Mesendoderm (in vitro differentiated cells): ENCODE measurements at places on chromosomes 4 and X.

DNA sequence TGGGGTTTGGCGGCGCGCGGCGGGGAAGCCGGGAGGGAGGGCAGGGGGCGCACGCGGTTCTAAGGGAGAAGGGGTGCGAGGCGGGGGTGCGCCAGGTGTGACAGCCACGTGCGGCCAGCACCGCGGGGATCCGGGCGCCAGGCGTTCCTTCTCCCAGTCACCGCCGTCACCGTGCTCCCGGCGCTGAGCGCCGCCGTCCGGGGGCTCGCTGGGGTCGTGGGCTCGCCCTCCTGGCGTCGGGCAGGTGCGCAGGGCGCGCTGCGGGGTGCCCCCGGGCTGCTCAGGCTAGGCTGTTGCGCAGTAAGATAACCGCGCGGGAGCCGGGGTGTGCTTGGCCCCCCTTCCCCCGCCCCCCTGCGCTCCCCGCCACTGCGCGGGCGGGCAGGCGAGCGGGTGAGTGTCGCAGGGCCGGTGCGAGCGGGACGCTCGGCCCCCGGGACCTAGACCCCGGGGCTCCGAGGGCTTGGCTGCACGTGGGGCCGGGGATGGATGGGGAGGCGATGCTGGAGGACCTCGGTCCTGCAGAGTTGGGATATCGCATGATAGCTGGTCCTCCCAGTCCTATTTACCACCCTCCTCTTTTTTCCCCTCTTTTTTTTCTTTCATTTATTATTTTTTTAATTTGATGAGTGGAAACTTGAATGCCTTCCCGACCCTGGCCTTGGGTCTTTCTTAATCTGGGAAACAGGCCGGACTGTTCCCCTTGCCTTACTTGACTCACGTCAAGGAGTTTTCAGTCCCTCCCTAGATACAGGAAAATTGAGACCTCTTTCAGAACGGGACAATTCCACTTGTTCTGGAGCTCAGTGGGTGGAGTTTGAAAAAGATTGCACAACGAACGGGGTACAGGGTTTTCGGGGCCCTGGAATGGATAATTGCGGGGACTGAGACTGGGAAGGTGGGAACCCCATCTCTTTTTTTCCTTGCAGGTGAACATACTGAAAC, 797 bp downstream of the TXLNG start:
- no peak for DNase-seq

- no peak for DNase-seq
Observed at GRCh38 chr4:156252358-156252921, 298.8 kb upstream of the CTSO start.

DNA sequence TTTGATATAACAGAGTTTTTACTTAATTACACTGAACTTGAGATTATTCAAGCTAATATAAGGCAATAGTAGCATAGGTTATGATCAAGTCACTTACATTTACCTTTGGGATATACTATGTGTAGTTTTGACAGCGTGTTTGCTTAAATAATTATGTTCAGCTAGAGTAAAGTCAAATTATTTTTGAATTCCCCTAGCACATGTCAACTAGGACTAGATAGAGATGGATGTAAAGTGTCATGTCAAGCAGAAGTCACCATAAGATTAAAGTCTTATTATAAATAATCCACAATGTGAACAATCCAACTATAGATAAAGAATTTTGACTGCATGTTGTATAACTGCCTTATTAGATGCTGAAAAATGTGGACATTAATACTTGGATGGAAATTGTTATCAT, 665.2 kb downstream of the GRID2 start:
- DNase-seq: no peak

DNA sequence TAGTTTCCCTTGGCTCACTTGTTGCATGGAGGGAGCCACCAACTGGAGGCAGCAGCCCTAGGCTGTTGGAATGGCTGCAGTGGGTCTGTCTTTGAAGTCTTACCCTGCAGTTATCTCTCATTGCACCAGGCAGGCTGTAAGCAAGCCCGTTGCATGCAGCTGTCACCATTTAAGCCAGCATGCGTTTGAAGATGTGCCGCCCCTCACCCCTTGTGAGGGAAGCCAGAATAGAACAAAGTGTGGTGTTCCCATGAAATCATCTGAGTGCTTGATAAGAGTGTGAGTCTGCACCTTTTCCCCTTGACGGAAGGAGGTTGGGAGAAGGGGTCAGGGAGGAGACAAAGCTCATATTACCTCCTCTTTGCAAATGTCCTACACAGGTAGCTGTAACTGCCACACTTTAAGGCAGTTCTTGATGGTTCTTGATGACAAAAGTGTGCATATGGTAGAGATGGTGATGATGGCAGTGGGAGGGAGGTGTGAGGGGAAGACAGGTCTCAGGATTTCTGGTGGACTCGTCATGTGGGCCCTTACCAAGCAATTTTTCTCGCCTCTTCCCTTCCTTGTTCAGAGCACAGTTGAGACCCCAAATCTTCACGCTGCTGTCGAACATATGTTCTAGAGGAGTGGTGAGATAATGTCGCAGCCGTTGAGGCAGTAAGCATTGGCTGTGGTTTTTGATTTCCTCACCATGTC, 191.4 kb upstream of the LEF1 start:
- peak; percentile 90 for DNase-seq

DNA sequence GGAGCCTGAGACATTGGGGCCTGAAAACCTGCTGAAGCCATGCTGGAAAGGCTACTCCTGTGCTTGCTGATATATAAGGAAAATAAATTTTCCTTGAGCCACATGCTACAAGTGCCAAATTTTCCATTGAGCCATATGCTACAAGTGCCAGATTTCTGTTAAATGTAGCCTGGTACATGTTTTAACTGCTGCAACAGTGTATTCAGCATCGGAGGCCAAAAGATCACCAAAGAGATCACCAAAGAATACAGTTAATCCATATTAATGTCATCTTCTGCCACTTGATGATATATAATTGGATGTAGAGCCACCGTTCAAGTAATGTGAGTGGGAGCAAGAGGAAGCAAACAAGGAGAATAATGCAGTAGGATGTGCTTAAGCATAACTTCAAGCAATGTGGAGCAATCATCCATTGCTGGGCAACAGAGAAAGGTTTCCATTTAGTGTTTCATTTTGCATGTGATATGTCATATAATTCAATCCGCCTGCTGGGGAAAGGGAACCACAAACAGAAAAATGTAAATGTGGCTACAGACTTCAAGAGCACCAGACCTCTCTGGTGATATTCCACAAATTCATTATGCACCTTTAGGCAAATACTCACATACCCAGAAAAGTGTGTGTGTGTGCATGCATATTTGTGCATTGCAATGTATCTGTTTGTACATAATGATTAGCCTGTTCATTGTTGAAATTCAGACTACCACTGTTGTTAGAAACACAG, 295.9 kb downstream of the KCNIP4 start:
- no peak for DNase-seq

DNA sequence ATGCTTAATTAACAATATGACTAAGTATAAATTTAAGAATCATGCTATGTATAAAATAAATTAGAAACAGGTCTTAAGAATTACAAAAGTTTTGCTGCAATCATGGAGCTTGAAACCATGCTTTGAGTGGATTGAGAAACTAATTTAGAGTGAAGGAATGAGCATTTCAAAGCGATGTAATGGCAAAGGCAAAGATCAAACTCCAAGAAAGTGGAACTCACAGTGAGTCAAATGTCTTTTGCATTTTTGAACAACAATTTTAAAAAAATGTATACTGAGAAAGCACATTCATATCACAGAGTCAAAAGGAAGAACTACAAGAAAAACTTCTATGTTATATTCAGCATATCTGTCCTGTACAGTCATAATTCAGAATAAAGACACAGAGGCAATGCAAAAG, 6.6 kb downstream of the GPRIN3 start:
- DNase-seq: no peak

DNA sequence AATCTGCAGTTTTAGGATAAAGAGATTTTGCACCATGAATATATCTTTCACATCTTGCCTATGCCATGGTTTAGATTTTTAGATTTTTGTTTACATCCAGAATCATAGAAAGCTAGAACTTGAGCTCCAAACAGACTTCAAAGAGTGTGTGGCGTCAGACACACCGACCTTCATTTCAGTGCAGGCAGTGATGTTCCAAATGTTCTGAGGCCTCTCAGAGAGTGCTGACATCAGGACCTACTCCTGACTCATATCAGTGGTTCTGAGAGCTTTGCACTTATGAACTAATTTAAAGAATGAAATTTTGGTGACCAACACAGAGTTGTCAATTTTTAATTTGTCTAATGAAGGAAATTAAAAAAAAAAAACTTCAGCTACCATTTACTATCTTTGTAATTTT, 18.3 kb downstream of the CXCR3 start:
- no peak for DNase-seq

DNA sequence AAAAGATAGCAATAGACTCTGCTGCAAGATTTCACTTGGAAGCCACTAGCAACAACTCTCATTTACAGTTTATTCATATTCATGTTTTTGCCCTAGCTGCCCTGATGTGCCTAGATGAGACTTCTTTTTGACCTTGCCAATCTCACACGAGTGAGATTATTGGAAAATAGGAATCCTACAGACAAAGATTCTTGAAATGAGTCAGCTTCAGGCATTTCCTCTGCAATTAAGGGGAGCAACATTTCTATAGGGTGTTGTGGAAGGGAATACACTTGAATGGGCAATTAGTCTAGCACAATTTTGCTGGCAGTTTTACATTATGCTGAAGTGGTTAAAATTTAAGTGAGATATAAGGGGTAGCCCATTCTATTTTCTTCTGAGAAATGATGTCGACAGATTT, 217.0 kb upstream of the FAT4 start:
- DNase-seq: peak; percentile 38

DNA sequence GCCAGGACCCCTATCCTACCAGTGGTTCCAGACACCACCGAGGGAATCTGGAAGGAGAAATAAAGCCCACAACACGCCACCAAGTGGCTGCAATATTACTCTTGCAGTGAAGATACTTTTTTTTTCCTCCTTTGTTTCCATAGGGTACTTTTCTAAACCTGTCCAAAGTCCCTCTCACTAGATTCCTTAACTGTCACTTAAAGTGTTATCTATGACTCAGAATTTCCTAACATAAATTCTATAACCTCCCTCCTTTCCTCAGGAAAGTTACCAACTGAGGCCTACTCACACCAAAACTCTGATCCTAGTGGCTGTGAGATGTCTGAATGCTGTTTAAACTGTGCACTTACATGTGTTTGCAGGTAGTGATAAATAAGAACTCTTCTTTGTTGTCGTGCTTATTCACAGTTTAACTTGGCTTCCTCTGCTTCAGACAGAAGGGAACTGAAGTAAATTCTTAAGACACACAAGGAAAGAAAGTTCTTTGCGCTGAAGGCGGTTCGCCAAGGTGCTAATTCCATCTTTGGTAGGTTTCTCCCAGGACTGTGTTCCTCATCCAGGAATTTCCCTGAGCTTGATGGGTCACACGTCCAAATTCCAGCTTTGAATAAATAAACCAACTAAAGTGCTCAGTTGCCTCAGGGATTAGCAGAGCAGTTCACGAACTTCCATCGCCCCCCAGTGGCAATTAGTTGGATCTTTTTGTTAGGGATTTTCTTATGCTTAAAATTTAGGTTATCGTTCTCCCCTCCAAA, 10.7 kb upstream of the HCCS start:
- DNase-seq: peak; percentile 69

DNA sequence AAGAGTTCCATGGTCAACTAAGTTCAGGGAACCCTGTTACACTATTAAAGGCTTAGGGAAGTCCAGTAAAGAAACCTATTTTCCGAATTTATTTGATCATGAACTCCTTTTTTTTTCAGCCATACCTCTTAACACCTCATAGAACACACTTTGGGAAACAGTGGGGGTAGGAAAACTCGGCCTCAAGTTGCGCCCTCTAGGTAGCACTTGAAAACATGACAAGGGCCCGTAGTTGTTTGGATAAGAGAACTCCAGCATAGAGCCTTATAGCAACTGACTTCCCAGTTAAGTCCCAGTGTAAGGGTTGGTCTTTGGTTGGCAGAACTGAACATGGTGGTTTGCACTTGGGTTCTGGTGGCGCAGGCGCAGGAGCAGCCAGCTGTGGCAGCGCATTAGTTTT, 14.4 kb downstream of the OGT start:
- DNase-seq: peak; percentile 32

DNA sequence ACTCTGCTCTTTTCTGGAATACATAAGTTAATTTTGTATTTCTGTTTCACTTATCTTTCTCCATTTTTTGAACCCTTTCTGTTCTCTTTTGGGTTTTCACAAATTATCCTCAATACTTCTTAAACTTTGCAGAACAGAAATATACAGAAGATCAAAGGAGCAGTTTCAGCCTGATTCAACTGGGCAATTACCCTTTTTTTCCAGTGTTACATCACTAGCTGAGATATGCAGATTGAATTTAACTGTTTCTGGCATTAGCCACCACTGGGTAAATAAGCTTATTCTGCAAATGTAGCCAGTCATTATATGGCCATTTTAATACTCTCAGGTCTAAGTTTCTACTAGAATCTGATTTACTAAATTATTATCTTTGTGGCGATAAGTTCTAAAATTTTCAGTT, 66.9 kb upstream of the GRID2 start:
- no peak for DNase-seq

GRCh38 chr4:119797238-119797894, 168.8 kb upstream of the PDE5A start:
- no peak for DNase-seq

DNA sequence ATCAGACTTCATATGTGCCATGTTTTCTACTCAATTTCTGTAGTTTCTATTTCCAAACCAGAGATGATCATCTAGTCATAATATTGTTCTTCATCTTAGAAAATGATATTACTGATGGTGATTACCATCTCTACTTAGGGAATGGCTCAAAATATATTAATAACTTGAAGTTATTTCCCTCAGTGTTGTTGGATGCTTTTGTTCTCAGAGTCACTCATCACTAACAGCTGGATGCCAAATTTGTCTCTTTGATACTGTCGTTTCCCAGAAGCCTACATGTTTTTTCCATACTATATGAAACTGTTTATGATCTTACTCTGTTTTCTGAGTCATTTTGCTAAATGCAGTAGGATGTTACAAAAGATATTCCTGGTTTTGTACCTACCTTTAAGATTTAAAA, 8.9 kb downstream of the PGAM4 start:
- no peak for DNase-seq

- DNase-seq: no peak
Observed at GRCh38 chrX:20971250-20971649, 403.0 kb upstream of the CNKSR2 start.

DNA sequence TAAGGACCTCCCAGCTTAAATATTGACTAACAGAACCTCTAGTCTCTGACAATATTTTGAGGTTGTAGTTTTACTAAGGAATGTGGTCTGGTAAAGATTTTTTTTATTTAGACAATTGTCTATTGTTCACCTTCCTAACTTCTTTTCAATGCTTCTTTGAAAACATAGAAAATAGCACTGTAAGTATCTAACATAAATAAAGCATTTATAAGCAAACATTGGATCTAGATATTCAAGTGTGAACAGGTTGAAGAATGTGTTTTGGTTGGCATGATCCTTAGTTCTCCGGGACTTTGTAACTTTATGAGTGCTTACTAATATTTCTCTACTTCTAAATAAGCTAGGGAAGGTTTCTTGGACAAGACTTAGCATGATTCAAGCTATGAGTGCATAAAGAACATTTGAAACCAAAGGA, 285.4 kb upstream of the ARSJ start:
- no peak for DNase-seq

GRCh38 chr4:156536661-156537060, 434.9 kb downstream of the PDGFC start:
- peak; percentile 25 for DNase-seq

GRCh38 chr4:24896977-24897376, 15.9 kb downstream of the CCDC149 start:
- no peak for DNase-seq
